Lower lobe of right lung (tissue), 2 donors: ENCODE measurements at places on chromosomes 5 and 9.

GRCh38 chr5:30991462-30991861, 202.0 kb upstream of the CDH6 start:
- H3K27me3 ChIP-seq = no peaks in the 10 kb centered on the region
- no peaks in the 10 kb centered on the region for H3K4me1 ChIP-seq
- no peak for DNase-seq
- H3K27ac ChIP-seq = no peak overlapping the region
- no peak overlapping the region for H3K4me3 ChIP-seq

DNA sequence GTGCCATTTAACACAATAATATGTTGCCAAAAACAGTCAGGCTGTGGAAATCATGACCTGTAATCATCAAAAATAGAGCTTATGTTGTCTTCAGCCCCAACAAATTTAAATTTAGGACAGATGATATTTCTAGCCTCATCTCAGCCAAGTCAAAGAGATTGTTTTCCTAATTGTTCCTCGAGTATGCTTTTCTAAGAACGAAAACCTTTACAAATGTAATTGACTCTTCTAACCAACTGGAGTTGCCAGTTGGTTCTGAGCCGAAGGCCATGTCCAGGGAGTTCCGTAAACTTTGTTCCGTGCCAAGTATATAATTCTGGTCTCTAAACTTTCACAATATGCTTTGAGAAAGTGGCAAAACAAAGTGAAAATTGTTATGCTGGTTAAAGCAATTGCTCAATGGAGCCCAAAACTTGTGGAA, 160.8 kb downstream of the CEMIP2 start:
- no peak overlapping the region for H3K4me3 ChIP-seq
- H3K27ac ChIP-seq = no peak overlapping the region
- no peaks in the 10 kb centered on the region for H3K27me3 ChIP-seq
- H3K36me3 ChIP-seq = no peaks in the 10 kb centered on the region
- H3K4me1 ChIP-seq = peaks cover 7% of the 10 kb centered on the region

DNA sequence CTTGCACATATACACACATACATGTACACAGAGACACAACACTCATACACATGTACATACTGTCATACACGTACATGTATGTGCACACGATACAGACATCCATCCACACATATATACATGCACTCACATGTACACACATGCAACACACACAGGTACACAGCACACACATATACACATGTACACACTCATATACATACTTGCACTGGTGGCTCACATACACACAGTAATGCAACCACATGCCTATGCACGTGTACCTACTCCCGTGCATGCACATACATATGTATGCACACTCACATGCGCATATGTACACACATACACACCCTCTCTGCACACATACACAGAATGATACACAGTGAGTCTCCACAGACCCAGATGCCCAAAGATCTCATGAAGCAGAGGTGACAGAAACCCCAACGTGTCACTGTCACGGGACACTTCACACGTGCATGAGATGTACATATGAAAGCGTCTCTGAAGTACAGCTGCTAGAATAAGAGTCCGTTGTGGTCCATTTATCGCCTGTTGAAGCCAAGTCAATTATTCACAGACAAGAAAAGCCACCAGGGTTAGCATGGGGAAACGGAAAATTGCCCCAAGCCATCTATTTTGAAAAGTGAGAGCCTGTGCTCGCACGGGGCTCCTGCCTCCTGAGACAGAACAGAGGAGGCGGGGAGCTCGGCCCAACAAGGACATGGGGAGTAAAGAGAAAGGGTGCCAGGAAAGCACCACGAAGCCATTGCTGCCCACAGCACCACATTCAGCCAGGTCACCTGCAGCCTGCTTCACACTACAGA, 24.9 kb downstream of the LPCAT1 start:
- H3K4me1 ChIP-seq = peaks cover 59% of the 10 kb centered on the region
- H3K36me3 ChIP-seq = peaks cover 54% of the 10 kb centered on the region
- H3K27ac ChIP-seq = no peak overlapping the region
- DNase-seq = no peak
- H3K4me3 ChIP-seq = no peak overlapping the region

GRCh38 chr9:76037587-76038225, 147.2 kb downstream of the PCSK5 start:
- H3K4me1 ChIP-seq = no peaks in the 10 kb centered on the region
- no peak overlapping the region for H3K27ac ChIP-seq
- DNase-seq = no peak
- H3K36me3 ChIP-seq = peaks cover 5% of the 10 kb centered on the region
- no peaks in the 10 kb centered on the region for H3K27me3 ChIP-seq

- no peak overlapping the region for H3K4me3 ChIP-seq
- no peaks in the 10 kb centered on the region for H3K4me1 ChIP-seq
- DNase-seq = no peak
Observed at GRCh38 chr9:37373621-37374020, 48.9 kb upstream of the GRHPR start.
